EH (cell line): ENCODE measurements at places on chromosomes 1 and 21.

DNA sequence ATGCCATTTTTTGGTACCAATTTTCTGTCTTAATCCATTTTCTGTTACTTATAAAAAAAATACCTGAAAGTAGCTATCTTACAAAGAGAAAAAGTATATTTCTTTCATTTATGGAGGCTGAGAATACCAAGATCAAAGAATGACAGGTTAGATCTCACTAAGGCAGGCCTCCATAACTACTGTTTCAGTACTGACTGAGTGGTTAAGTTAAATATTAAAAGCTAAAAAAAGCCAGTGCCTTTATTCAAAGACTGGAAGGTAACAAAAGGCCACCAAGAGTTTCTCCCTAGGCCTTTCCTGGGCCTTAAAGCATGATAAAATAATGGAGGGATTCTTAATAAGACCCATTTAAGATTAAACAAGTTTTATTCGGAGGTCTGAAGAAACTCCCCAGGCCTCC is 687.7 kb upstream of the ADGRL4 start:
- DNase-seq, result no peak

- DNase-seq, result peak; percentile 11
These were observed 434.6 kb upstream of the CHRM3 start for GRCh38 chr1:238951809-238952208.

GRCh38 chr1:207605444-207606361 is 39.2 kb upstream of the CR1L start:
- DNase-seq, result no peak

DNA sequence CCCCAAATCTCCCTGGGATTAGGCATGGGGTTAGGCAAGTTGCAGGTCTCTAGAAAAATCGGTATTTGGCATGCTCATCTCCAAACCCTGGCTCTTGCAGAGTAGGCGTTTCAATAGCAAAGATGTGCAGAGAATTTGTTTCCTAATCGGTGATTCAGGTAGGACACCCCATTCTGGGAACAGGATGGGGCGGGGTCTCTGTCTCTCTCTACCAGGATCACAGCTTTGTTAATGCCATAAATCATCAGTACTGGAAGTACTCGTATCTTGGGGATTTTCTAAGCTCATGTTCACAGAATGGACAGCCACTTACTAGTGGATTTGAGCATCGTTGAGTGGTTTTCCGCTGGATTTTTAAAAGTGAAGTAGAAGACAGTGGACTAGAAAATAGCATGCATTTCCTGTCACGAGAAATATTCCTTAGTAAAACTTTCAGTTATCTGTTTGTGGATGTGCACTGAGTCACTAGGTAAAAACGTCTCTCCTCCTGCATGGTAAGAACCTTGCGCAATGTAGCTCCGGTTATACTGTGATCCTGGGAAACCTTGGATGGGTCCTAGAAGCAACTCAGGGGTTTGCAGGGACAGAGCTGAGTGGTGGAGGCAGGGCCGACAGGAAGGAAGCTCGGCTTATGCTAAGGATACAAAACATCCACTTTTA is 5.1 kb downstream of the TMEM51 start:
- DNase-seq, result peak; percentile 79

DNA sequence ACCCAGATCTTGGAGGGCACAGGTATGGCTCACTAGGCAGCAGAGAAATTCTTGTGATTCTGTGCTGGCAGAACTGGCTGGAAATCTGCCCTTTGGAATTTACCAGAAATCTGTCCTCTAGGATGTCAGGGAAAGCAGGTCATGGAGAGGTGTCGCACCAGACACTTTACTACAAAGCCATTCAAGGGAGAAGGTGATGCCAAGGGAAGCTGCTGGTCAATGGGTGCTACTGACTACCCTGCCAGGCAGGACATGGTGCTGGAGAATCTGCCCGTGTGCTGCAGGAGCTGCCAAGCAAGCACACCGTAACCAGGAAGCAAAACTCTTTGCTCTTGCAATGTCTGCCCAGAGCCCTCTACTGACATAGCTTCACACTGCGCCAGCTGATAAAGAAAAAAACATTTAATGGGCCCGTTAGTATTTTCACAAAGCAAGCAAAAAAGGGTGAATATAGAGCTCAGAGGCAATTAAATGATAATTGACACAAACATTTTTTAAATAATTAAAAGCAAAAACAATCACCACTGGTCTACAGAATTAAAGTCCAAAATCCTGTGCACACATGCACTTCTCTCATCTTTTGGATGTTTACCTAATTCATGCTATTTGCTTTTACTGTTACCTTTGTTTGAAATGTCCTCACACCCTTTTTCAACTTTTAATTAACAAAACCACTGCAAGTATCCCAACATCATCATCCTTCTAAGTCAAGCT is 7.2 kb upstream of the FBXO28 start:
- peak; percentile 53 for DNase-seq

DNA sequence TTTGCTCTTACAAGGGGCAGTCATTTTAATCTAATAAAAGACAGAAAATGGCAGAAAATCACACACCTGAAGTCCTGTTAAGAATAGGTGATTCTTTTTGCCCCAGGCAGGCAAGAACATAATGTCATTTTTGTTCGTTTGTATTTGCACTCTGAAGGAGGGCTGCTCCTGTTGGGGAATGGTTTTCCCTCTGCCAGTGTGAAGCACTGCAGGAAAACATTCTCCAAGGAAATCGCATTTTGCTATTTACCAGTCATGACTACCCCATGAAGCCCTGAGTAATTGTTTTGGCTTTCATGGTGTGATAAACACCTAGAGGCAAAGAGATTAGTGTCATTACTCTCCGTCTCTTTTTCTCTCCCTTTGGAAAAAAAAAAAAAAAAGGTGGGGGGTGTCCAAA is 345.5 kb downstream of the NTNG1 start:
- no peak for DNase-seq

DNA sequence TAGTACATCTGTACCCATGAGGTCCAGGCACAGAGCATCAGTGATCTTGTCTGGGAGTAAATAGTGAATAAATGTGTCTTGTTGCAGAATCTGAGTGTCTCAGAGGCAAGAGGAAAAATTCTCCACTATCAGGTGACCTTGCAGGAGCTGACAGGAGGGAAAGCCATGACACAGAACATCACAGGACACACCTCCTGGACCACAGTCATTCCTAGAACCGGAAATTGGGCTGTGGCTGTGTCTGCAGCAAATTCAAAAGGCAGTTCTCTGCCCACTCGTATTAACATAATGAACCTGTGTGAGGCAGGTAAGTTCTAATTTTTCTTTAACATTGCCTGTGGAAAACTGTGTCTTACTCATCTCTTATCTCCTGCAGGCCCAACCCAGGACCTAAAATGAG is 43.1 kb downstream of the IL12RB2 start:
- DNase-seq, result no peak

DNA sequence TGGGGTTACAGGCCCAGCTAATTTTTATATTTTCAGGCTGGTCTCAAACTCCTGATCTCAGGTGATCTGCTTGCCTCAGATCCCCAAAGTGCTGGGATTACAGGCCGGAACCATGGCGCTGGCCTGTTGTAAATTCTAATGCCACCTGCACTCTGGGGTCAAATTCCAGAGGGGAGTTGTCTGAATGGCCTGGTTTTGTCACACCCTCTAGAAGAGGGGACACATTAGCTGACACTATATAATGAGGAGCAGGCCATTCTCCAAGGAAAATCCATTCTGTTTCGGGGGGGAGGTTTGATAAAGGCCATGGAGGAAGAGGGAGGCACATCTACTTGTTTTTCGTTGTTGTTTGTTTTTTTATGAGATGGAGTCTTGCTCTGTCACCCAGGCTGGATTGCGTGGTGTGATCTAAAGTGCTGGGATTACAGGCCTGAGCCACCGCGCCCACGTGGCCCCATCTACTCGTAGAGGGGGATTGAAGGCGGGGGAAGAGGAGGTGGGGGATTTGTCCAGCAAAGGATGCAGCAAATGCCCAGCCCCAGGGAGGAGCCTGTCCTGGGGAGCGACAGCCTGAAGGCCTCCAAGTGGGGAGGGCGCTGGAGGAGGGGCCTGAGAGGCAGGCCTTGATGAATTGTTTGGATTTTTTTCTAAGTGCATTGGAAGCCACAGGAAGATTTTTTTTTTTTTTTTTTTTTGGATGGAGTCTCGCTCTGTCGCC is 78.4 kb upstream of the SLC45A1 start:
- peak; percentile 18 for DNase-seq

GRCh38 chr1:228314658-228315483 is 91.8 kb downstream of the TRIM11 start:
- DNase-seq, result no peak

DNA sequence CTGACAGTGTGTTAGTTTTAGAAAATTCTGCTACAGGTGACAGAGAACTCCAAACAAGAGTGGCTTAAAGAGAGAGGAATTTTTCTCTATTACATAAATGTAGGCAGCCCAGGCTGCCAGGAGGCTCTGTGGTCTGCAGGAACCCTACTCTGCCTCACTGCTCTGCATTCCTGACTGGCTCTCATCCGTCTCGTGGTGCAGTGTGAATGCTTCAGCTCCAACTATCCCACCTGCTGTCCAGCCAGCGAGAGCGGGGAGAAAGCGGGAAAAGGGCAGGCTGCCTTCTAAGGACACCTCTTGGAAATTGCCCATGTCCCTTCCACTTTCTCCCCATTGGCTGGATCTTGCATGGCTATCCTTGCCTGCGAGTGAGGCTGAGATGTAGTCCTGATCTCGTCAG is 131.3 kb downstream of the PEX14 start:
- DNase-seq, result no peak

- DNase-seq, result peak; percentile 49
These were observed 29.4 kb downstream of the COA7 start for GRCh38 chr1:52668711-52669110.

DNA sequence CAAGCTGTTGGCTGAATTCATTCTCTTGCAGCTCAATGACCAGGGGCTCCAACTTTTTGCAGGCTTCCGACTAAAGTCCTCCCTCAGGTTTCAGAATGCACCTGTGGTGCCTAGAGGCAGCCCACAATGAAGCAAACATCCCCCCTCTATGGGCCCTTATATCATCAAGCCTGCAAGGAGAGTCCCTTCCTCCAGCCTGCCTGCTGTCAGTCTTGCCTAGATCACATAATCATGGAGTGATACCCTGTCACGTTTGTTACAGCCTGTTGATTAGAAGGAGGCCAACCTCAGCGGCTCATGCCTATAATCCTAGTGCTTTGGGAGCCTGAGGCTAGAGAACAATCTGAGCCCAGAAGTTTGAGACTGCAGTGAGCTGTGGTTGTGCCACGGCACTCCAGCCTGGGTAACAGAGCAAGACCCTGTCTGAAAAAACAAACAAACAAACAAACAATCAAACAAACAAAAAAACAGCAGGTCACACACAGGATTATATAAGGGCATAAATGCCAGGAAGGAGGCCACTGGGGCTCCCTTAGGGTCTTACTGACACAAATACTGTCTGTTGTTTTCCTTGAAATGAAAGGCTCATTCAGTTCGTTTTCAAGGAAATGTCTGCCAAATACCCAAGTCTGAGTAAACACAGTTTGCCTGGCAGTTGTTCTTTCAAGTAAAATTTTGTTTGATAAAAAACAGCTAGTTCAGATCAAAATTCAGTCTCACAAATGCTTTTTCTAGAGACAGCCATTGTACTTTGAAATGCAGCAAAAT is 4.7 kb upstream of the SPRR3 start:
- no peak for DNase-seq

- no peak for DNase-seq
These were observed 28.8 kb downstream of the CFAP74 start for GRCh38 chr1:1974834-1975233.
